ENCODE measurements at places on chromosomes 12 and 14. TPM values are rescaled to one million over a fixed set of nuclear protein-coding genes. Genes with fewer than 3 reads are reported as not detected.

- no peak for DNase-seq
Measured at GRCh38 chr12:32080435-32080834, 26.2 kb upstream of the BICD1 start.

DNA sequence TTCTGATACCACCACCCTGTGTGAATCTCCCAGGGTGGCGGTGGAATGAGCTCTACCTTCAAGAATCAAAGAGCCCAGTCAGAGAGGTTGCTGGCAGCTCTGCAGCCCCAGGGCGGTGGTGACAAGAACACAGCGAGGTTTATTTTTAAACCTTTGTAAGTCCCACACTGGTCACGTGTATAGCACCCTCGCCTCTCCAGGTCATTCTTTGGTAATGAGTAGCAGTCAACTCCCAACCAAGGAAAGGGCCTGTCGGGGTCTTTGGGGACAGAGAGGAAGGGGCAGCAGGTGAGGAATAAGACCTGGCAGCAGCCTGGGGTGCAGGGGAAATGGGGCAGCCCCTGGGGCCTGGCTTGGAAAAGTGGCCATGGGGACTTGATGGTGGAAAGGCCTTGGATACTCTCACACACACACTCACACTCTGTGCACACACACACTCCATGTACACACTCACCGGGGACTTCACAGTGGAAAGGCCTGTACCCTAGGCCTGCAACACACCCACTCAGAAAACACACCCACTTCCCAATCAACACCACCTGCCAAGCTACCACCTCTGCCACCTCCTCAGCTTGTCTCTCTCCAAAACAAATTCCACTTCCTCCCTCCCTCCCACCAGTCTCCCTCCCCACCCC, 178.6 kb downstream of the DPF3 start:
- DNase-seq, result no peak

Gene RAB5B
- 169 TPM for total RNA-seq

Gene ART4
- total RNA-seq, result 0.20 TPM

Gene MSI1
- 7.4 TPM for total RNA-seq

Gene LRFN5
- total RNA-seq, result 0.37 TPM

Data from left colon (tissue), 2 donors.